ENCODE measurements at places on chromosomes 5 and 9. TPM values are rescaled to one million over a fixed set of nuclear protein-coding genes. Genes with fewer than 3 reads are reported as not detected.

- no peak for DNase-seq
Observed at GRCh38 chr9:90803860-90804593, 2.4 kb downstream of the SYK start.

- no peak for DNase-seq
Observed at GRCh38 chr5:160347448-160347847, 23.0 kb downstream of the C1QTNF2 start.

- DNase-seq = peak; percentile 52
Observed at GRCh38 chr9:129280623-129281271, 102.7 kb upstream of the IER5L start.

- DNase-seq = no peak
Observed at GRCh38 chr9:135803441-135803840, 101.5 kb downstream of the KCNT1 start.

DNA sequence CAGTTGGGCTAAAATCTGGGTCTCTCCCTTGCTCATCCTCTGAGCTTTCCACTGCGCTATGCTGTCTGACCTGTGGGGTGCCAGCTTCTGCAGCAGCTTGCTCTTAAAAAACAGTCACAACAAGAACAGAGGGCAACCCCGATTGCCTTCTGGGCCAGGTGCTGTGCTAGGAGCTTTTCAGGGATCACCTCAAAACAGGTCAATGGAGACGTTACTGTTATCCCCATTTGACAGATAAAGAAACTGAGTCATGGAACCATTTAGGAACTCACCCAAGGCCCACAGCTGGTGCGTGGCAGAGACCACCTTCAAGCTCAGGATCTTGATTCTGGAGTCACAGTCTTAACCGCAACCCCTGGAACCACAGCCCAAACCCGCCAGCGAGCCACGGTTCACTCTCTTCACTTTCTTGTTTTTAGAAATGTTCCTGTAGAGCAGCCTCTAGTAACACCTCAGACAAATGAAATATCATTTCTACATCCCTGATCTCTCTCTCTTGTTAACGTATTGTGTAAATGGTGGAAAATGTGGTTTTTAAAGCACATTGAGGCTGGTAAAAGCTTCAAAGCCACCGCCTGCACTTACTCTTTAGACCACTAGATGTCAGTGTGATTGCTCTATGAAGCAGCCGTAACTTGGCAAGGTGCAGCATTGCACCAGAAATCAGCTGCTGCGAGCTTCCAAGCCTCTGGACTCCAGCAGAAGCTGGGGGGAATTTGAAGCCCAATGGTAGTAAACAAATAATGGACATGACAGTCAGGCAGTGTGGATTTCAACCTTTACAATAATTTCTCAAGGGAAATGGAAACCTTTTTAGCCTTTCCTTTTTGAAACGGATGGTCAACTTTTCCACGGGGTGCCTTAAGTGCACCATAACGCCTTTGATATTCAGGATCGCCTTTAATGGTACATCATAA is 1.7 kb downstream of the FYB1 start:
- DNase-seq = peak; percentile 83

Gene MACROH2A1
- 149 TPM for total RNA-seq

Gene THBS4
- 8.5 TPM for total RNA-seq

Gene NFIB
- total RNA-seq = 80.1 TPM

- DNase-seq = no peak
Observed at GRCh38 chr9:22308177-22308576, 138.4 kb upstream of the DMRTA1 start.

- peak; percentile 82 for DNase-seq
Observed at GRCh38 chr5:177317959-177318377, 6.3 kb upstream of the MXD3 start.

DNA sequence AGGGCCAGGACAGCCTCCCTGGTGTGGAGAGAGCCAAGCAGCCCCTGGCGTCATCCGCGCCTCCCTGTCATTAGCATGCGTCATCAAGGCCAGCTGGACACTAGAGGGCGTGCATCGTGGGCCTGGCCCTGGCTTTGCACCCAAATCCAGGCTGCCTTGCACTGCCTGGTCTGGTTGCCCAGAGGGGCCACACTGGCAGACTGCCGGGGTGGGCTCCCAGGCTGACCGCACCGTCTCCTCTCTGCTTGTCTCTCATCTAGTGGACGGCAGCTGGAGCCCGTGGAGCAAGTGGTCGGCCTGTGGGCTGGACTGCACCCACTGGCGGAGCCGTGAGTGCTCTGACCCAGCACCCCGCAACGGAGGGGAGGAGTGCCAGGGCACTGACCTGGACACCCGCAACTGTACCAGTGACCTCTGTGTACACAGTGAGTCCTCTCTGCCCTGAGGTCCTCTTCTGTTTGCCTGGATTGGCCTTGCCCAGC is 29.0 kb downstream of the HK3 start:
- no peak for DNase-seq

Gene GRPEL2
- 6.9 TPM for total RNA-seq

DNA sequence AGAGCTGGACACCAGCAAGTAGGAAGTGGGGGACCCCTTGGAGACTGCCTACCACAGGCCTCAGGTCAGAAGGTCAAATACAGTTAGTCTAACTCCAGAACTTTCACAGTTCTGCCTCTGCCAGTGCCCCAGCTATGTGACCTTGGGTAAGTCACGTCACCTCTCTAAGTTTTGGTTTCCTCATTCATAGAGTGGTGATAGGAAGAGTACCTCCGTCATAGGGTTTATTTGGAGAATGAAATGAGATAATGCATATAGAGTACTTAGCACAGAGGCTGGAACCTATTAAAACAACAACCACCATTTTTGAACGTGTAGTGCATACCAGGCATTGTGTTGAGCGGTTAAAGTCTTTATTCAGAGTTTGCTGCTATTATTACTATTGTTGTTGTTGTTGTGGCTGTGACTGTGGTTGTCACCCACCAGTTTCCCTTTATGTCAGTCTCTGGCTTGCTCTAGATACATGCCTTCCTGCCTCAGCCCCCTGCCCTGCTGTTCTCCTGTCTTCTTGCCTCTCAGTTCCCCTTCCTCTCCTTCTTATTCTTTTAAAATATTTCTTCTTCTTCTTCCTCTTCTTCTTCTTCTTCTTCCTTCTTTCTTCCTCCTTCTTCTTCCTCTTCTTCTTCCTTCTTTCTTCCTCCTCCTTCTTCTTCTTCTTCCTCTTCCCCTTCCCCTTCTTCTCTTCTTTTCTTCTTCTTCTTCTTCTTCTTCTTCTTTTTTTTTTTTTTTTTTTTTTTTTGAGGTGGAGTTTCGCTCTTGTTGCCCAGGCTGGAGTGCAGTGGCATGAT is 67.8 kb downstream of the RALGPS1 start:
- DNase-seq = no peak

DNA sequence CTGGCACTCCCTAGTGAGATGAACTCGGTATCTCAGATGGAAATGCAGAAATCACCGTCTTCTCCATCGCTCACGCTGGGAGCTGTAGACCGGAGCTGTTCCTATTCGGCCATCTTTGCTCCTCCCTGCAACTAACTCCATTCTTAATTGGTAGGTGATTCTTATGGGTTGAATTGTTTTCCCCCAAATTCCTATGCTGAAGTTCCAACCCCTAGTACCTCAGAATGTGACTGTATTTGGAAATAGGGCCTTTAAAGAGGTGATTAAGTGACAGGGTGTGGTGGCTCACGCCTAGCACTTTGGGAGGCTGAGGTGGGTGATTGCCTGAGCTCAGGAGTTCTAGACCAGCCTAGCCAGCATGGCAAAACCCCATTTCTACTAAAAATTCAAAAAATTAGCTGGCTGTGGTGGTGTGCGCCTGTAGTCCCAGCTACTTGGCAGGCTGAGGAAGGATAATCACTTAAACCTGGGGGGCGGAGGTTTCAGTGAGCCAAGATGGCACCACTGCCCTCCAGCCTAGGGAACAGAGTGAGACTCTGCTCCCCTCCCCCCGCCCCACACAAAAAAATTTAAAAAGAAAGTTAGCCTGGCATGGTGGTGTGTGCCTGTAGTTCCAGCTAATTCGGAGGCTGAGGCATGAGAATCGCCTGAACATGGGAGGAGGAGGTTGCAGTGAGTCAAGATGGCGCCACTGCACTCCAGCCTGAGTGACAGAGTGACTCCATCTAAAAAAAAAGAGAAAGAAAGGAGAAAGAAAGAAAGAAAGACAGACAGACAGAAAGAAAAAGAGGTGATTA is 25.2 kb upstream of the FOCAD start:
- DNase-seq = no peak

DNA sequence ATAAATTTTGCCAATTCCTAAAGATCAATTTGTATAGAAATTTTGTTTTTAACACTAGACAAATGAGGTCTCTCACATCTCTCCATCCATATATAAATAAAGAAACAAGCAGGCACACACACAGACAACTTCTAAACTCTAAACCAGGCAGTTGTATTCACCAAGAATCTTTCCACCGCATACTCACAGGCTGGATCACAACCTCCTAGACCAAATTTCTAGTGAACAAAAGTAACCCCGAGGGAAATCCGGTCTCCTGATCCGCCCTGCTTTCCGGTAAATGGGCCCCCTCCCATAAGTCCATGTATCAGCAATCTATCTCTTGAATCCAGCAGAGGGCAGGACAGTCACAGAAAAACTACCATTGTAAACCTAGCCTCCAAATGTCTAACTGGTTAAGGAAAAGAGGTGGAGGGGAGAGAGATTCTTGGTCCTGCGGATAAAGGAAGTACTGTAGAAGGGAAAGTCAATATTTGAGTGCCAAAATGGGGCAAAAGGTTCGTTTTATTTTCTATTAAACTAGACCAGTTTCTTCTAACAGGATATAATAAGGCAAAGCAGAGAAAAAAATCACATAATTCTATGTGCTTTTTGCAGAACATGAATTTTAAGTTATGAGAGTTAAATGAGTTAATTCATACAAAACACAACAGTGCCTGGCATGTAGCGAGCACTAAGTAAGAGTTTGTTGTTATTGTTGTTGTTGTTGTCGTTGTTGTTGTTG is 4.8 kb upstream of the SMU1 start:
- no peak for DNase-seq

DNA sequence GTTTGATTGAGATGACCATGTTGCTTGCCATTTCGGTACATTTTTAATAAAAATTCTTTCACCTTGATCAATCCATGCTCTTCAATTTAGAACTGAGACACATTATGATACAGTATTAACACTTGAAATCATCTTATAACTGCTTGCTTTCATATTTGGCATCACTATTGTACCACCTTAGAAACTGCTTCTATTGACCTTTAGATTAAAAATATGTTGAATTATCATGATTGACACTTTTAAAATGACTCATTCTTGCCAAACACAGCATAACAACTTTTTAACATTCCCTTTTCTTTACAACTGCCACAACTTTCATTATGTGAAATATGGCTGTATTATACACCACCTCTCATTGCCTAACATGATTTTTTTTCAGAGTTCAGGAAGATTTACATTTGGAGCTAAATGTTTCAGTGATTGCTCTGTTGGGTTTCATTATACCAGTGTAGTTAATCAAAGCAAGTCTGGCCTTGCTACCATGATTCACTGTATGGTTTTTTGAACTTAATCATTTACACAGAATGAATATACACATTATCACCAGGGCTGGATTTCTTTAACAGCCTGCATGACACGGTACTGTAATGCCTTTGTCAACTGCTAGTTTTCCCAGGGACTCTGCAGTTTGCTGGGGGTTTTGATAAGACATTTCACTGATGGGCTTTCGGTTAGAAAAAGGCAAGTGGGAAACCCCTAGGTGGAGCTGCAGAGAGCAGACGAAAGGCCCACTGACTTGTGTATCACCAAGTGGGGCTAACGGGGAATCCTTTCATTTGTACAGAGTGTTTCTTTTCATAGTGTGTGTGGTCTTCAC is 93.6 kb upstream of the TLE4 start:
- no peak for DNase-seq

GRCh38 chr9:125544988-125545651 is 161.9 kb downstream of the MAPKAP1 start:
- DNase-seq = no peak
